ENCODE measurements at places on chromosomes 6 and 20.
A peak's percentile ranks its signal among the peaks of the same experiment; 100 is the strongest.

GRCh38 chr6:15912505-15913400, 216.1 kb upstream of the MYLIP start:
- DNase-seq: no peak

DNA sequence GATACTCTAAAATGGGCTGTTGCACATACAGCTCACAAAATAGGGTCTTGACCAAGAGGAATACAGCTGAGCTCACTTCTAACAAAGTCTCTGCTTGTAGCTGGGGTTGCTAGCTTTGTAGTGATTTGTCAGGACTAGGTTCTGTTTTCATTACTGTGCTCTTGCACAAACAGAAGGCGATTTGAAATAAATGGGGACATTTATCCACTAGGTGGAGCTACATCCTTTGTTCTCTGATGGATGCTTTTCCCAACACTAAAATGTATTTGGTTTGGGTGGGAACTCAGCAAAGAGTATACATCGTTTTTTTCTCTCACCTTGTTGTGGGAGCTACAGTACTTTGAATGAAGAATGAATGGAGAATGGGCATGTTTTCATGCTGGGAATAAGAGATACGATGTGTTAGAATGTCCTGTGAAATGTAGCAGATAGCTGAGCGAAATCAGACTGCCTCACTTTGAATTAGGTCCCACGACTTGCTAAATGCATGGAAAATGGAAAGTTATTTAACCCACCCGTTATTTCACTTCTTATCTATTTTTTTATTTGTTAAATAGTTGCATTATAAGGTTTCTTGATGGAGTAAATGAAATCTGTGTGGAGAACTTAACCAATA, 494.7 kb upstream of the MAP3K7 start:
- DNase-seq: no peak

DNA sequence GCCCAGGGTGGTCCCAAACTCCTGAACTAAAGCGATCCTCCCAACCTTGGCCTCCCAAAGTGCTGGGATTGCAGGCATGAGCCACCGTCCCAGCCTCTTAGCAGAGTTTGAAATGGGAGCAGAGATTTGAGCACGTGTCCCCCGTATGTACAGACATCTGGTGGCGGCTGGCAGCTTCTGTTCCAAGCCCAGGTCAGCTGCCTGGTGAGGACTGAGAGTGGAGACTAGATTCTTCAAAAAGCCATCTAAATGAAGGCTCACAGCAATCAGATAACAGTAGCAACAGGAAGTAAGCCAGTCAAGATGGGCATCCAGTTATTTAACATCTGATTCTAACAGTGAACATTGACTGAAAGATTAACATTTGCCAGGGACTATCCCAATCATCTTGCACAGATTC, 128.1 kb upstream of the AKAP12 start:
- no peak for DNase-seq

GRCh38 chr6:11144393-11144851, 32.9 kb upstream of the ERVFRD-1 start:
- DNase-seq: peak; percentile 31

DNA sequence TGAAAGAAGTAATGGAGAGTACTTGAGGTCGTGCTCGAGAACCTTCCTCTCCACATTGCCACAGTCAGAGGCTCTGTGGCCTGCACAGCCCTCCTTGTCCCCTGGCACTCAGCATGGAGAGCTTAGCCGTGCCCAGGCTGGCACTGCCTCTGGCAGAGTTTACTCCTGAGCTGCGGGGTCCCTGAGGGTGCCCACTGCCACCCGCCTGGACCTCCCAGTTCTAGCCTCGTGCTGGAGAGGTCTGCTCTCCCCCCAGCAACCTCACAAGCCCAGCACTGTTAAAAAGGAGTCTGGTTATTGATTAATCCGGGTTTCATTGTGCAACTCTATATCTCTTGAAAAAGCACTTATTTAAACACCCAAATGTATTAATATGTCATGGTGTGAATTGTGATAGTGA, 226.8 kb downstream of the TMEM242 start:
- no peak for DNase-seq

DNA sequence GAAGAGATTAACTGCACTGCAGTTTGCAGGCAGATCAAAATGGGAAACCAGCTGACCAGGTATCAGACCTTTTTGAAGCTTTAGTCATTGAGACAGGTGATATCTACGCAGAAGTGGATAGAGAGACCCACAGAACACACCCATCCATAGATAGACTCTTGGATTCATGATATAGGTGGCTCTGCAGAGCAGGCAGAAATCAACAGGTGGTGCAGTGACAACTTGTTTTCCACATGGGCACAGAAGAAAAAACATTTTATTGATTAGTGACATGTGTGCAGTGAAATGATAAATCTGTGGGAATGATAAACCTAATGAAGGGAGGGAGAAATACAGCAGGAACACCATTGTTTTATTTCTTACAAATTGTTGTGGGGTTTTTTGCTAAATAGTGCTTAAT, 45.2 kb downstream of the NUDT3 start:
- DNase-seq: no peak

DNA sequence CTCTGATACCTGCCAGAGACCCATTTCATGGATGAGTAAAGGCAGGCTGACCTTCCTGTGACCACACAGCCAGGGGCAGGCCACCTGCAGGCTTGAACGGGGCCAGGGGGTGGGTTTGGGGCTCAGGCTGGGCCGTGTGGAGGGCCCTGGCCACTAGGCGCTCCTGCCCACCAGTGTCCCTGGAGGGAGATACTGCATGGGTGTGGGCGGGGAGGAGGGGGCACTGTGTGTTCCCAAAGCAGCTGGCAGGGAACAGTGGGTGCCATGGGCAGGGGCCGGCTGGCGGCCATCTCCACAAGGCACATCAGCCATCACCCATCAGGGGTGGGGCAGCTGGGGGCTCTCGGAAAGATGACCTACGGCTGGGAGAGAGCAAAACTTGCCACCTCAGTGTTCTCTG, 15.4 kb downstream of the SRC start:
- DNase-seq: no peak

GRCh38 chr6:1464781-1465370, 75.5 kb downstream of the FOXF2 start:
- no peak for DNase-seq

DNA sequence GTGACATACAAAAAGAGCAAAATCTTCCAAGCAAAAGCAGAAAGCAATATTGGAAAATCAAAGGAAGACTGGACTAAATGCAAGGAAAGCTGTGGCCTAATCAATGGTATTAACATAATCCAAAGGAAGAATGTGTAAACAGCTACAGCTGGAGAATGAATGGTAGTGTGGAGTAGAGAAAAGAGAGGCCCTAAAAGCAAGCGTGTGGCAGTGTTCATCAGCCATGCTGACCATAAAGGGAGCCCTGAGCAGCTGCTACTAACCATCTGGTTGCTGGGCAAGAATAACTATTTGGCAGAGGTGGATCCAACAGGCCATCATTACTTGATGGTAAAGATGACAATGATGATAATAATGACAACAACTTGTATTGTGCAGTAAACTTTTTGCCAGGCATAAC, 148.5 kb upstream of the BEND6 start:
- DNase-seq: no peak

- DNase-seq: no peak
These were observed 29.9 kb upstream of the PLCB4 start for GRCh38 chr20:9038791-9039535.
